ENCODE measurements at places on chromosomes 1 and 21.

DNA sequence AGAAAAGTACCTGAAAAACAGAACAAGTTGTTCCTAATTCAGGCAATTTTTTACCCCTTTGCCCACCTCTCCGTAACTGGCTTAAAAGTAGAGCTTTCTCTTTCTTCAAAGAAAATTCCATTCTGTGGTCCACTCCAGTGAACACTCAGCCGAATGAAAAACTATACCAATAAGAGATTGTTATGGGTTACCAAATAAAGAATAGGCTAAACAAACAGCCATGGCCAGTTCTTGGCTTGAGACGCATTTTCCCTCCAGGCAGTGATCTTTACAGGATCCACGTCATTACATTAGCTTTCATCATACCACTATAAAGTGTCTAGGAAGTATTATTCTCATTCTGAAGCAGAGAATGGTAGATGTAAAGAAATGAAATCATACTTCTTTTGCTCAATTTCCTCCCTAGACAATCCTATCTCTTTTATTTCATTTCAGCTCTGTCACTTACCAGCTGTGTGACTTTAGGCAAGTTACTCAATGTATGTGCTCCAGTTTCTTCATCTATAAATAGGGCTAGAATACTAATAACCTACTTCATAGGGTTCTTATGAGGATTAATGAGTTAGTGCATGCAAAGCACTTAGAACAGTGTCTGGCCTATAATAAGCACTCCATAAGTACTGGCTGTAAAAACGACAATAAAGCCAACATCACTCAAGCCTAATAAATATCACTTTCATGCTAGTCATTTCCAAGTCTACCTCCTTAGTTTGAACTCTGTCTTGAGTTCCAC, 26.5 kb upstream of the TRIM45 start:
- DNase-seq = no peak

GRCh38 chr1:183885142-183885735, 80.3 kb downstream of the RGL1 start:
- DNase-seq = no peak

DNA sequence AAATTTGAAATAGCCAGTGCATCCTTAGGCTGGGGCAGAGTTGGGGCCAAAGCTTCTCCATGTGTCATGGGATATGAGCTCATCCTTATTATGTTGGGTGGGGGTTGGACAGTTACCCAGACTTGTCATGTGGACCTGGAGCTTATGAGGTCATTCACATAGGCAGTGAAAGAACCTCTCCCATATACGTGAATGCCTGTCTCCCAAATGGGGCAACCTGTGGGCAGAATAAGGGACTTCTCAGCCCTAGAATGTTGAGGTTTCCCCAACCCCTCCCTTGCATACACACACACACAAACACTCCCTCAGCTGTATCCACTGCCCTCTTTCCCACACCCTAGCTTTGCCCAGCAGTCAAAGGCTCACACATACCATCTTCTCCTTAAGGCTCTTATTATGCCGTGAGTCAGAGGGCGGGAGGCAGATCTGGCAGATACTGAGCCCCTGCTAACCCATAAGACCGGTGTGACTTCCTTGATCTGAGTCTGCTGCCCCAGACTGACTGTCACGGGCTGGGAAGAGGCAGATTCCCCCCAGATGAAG, 2.3 kb upstream of the IVL start:
- no peak for DNase-seq

DNA sequence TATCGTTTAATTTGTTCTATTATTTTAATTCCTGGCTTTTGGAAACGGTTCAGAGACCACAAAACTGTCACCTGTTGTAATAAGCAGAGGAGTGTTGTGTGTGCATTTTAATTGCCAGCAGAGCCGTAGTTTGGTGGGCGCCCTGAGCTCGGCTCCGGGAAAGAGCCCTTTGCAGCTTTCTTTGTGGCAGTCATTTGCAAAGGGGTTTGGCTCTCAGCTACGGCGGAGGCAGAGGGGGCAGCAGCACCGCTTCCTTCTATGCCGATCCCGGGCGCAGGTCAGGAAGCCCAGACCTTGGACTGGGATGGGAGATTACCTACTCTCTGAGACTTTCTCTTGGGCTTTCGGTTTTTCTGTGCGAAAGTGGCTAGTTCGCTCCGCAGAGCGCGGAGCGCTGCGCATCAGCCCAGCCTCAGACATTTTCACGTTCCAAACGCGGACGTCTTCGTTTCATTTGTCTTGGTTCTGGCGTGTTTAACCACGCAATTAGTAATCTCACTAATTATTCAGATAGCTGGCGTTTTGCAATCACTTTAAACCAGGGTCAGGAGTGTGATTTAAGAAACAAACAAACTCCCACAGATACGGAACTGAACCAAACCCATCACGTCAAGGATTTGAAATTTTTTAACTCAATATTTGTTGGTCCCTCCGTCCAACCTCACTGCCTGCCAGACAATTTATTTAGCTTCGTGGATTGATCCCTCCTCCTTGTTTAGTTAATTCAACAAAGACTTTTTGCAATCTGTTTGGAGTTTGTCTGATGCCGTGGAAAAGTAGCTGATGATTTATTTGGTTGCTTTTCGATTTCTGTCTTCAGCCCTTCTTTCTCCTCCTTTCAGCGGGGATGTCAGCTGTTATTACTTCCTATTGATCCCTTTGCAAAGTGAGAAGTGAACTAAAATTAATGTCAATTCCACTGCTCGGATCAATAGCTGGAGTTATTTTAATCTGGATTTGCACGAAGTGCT, 3.9 kb downstream of the RNF220 start:
- DNase-seq = no peak

DNA sequence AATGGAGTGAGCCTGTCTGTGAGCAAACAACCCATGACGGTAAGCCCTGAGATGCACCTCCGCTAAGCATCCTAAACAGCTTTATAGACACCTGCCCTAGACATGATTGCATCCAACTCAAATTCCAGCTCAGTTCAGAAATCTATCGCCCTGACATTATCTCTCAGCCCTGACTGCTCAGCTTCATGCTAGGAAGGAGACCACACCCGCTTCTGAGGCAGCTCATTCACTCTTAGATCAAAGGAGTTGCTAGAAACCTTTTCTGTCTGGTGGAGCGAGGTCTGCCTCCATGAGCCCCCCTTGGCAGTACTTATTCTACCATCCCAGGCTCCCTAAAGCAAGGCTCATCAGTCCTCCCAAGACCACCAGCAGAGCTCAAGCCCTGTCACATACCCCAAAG, 17.0 kb downstream of the IL10RB start:
- DNase-seq = no peak

- no peak for DNase-seq
Observed at GRCh38 chr1:24951810-24952412, 21.8 kb upstream of the RUNX3 start.

DNA sequence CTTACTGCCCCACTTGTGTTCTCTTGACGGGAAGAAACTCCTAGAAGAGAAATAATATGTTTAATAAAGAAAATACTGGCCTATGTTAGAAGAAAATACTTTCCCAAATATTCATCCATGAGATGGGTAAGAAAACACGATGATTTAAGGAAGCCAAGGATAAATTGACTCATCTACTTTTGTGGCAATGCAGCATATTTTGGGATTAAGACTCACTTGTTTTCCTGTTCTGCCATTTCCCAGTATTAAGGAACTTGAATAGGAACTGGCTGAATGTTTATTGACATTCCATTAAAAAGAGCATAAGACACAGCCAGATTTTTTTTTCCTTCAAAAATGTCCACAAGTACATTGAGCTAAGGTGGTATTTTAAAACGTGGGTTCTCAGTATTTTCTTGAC, 10.9 kb upstream of the ADAMTS5 start:
- DNase-seq = no peak

- no peak for DNase-seq
Observed at GRCh38 chr1:86616871-86617270, 70.0 kb downstream of the CLCA4 start.

DNA sequence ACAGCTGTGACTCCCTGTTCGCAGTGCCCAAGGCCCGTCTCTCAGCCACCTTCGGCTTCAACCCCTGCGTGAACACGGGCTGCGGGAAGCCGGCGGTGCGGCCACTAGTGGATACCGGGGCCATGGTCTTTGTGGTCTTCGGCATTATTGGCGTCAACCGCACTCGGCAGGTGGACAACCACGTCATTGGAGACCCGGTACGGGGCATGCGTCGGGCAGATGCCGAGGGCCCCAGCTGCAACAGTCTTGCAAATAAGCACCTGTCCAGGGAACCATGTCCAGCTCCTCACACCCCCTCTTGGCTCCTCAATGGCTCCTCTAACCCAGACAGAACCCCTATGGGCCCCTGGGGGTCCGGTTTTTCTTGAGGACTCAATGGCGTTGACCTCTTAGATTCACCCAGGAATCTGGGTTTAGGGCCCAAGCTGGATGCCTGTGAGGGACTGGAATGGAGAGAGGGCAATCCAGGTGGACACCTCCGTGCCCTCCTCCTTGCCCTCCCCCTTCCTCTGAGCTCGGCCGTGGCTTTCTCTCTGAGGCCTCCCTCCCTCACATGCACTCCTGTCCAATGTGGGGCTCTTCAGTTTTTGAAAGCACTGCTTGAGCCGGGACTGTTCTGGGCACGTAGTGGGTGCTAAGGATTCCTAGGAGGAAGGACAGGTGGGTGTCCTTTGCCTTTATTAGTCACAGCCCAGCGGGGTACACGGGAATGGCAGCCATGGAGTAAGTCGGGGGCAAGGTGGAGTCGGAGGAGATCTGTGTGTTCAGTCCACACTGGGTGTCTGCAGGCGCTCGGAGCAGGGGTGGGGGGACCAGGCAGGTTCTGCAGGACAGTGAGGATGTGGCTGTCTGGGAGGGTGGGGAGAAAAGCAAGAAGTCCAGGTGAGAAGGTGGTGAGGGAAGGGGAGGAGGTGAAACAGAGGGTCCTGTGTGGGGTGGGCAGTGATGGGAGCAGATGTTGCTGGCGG, 51.1 kb downstream of the DISP3 start:
- no peak for DNase-seq

GRCh38 chr21:44817914-44818639, at the start of gene SUMO3:
SUMO3 (minus strand) TSS chr21:44818062; CDS start chr21:44817968, 94 bp downstream.
- peak; percentile 78 for DNase-seq

DNA sequence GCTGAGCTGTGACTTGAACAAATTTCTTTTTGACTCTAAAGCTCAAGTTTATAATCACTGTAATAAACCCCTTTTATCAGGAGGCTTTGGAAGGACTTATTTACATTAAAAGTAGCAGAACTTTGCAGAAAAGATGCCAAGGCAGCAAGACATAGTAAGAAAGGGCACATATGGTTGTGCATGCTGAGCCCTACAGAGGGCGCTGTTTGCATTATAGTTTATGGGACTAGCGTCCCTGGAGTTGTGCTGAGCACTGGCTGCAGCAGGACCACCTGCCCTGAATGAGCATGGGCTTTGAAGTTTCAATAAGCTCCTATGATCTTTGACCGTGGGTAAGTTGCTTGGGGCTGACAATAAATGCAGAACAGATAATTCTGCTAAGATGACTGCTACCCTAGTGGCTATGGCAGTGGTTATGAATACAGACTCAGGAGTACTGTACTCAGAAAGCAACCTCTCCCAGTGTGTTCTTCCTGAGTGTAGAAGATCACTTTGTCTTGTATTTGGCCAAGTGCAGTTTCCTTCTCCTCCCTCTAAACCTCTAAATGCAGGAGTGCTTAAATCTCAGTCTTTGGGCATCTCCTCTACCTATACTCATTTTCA, 45.4 kb upstream of the USP1 start:
- DNase-seq = no peak

- no peak for DNase-seq
Observed at GRCh38 chr1:202291961-202292712, 49.6 kb downstream of the UBE2T start.

DNA sequence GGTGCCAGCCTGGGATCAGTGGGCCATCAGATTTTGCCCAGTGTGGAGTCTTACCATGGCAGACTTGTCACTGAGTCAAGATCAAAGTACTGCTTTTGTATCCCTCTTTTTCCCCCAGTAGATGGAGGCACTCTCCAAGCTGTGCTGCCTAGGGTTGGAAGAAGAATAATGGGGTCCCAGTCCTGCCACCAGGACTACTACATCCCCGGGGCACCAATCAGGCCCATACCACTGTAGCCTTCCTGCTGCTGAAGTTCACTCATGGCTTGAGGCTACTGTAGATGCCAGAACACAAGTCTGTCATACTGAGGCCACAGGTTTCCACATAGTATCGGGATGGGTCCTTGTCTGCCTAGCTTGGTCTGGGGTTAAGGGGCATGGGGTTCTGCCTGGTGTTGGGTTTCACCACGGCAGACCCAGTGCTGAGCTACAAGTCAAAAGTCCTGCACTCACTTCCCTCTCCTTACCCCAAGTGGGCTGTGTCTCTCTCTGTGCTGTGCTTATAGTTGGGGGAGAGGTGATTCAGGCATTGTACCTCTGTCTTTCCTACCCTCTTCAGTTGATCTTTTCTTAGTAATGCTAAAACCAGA, 53.4 kb downstream of the PKN2 start:
- no peak for DNase-seq

DNA sequence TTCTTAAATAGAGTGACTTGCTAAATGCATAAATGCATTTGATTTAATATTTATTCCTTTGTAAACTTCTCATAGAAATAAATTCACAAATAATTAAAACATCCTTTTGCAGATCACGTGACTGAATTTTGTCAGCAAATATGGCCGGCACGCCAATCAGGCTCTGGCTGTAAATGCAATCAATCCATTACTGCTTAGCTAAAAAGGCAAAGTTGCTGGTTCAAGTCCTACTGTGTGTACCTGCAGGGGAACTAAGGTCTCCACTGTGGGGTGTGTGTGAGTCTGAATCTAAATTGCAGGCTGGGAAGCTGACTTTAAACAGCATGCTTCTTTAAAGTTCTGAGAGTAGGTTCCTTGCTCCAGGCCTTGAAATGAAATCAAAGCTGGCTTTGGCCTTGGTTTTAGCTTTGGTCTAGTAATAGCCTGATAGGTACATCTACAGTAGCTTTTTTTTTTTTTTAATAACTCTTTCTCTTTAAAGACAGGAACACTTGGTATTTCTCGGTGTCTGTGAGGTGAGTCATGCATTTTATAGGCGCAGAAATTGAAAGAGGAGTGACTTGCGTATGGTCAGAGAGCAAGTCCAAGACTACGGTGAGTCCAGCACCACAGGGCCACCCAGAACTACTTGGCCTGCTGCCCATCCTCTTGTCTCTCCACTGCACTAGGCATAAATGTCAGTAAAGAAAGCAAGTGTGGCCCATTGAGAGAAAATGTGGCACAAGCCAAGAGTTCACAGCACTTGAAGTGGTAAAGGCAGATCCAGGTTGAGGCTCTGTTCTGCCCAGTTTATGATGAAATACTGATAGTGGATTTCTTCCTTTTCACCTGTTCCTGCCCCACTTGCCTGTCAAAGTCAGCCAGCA, 36.2 kb upstream of the LYST start:
- no peak for DNase-seq

- peak; percentile 61 for DNase-seq
Observed at GRCh38 chr1:40096977-40097782, at the start of gene PPT1. PPT1 (minus strand) TSS chr1:40097252; CDS start chr1:40097238, 14 bp downstream.

DNA sequence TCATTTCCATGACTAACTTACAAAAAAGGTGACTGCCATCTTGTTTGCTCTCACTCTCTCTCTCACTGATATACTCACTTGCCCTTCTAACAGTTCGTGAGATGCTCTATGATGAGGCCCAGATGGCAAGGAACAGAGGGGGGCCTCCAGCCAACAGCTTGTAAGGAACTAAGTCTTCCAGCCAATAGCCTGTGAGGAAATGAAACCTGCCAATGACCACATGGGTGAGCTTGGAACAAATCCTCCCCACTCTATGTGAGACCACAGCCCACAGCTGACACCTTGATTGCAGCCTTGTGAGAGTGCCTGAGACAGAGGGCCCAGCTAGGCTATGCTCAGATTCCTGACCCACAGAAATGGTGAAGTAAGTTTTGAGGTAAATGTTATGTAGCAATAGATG, 153.7 kb downstream of the HHIPL2 start:
- no peak for DNase-seq

All from effector CD8-positive, alpha-beta T cell (primary cell).